ENCODE measurements at places on chromosomes 5 and 9.

DNA sequence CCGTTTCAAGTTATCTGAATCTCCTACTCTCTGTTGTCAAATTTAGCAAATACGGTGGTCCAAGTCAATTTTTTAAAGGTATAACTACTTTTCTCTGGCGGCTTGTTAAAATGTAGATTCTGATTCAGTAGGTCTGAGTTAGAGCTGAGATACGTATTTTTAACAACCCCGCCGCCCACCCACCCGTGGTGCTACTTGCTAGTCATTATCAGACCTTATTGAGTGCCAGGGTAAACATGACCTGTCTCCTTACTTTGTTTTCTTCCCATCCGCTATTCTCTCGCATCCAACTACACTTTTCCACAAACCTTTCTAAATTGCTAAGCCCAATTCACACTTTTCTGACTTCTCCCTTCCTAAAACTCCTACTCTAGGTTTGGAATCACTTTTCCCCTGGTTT is 694 bp upstream of the PLAA start:
- H3K36me3 ChIP-seq = peaks cover 7% of the 10 kb centered on the region
- no peak for DNase-seq
- H3K27me3 ChIP-seq = no peaks in the 10 kb centered on the region
- H3K4me3 ChIP-seq = peak overlapping the region; percentile 95
- no peaks in the 10 kb centered on the region for H3K4me1 ChIP-seq
- peak overlapping the region; percentile 33 for H3K27ac ChIP-seq

DNA sequence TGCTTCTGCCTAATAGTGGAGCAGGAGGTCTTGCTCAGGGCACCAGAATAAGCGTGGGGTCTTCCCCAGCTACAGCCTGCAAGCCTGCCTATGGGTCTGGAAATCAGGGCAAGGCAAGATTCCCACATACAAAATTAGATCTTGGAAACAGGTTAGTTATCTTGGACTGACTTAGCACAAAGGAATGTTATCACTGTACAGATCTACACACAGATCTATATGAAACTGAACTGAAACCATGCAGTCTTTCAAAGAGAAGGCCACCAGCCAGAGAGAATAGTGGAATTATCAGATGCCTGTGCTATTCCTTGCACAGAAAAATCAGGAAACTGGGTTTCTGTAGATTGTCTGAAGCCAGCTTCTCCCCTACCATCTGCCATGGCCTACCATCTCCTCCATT is 585.7 kb downstream of the ACTL7B start:
- H3K4me3 ChIP-seq = no peak overlapping the region
- no peak overlapping the region for H3K27ac ChIP-seq
- H3K27me3 ChIP-seq = no peaks in the 10 kb centered on the region
- H3K4me1 ChIP-seq = peaks cover 6% of the 10 kb centered on the region

DNA sequence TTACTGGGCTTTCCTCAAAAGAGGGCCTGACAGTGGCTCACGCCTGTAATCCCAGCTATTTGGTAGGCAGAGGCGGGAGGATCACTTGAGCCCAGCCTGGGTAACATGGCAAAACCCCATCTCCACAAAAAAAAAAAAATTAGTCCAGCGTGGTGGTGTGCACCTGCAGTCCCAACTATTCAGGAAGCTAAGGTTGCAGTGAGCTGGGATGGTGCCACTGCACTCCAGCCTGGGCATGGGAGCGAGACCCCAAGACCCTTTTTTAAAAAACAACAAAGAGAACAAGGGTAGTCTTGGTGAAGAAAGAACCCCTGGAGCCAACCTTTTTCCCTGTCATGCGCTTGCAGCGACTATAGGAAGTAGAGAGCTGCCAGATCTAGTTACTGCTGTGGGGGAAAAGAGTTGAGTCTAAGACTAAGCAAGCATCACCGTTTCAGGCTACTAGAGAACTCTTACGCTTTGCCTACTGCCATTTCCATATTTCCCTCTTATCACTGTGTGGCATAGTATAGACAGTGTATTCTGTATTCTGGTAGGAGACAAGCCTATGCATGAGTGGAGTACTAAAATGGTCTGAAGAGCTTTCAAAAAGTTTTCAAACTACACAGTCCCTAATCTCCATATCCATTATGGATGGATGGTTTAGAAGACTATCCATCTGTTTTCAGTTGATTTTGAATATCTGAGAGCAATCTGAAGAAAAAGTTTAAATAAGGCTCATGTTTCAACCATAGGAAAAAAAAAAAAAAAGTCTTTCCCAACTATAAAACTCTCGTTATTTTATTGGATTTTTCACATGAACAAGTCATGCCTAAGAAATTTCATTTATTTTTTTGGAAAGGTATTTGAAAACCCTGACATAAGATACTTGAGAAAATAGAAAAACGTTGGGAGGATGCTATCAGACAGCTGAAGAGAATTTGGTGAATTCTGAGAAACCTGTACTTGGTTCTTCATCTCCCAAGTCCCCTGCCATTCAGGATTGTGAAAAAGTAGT is 2.6 kb downstream of the C9orf40 start:
- peak overlapping the region; percentile 26 for H3K4me3 ChIP-seq
- H3K4me1 ChIP-seq = no peaks in the 10 kb centered on the region
- peaks cover 3% of the 10 kb centered on the region for H3K36me3 ChIP-seq
- H3K27me3 ChIP-seq = no peaks in the 10 kb centered on the region
- H3K27ac ChIP-seq = no peak overlapping the region

DNA sequence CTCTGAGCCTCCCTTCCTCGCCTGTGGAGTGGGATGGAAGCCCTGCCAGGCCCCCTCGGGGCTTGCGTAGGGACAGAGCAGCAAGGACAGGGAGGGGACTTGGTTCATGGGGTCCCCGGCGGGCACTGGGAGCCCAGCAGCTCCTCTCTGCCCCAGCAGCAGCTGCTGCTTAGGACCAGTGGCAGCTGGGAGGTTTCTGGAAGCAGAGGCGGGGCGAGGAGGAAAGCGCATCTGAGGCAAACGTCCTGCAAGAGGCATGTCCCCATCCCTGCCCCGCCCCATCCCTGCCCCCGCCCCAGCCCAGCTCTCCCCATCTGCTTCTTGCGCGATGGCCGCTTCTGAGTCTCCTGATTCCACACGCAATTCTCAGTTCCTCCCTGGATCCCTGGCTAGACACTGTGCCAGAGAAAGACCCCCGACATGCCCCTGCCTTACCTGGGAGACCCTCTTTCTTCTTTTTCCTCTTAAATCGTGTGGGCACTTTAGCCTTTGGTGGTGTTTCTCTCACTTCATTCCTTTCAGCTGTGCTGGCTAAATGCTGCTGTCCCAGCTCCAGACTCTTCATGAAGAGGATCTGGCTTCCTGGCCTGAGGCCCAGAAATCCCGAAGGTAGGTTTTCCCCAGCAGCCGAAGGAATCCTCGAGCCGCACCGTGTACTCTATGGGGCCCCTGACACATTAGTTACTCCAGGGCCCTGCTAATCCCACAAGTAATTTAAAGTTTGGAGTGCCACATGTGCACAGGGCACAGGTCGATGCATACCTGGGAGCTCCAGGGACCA is 4.4 kb upstream of the OR2S2 start:
- H3K27ac ChIP-seq = no peak overlapping the region
- H3K4me1 ChIP-seq = no peaks in the 10 kb centered on the region

GRCh38 chr9:5442400-5443011 is 4.8 kb upstream of the PLGRKT start:
- no peaks in the 10 kb centered on the region for H3K27me3 ChIP-seq
- DNase-seq = no peak
- no peaks in the 10 kb centered on the region for H3K4me1 ChIP-seq
- H3K27ac ChIP-seq = no peak overlapping the region

GRCh38 chr9:116423149-116423548 is 264.0 kb upstream of the TRIM32 start:
- no peak for DNase-seq
- H3K36me3 ChIP-seq = no peaks in the 10 kb centered on the region
- no peak overlapping the region for H3K4me3 ChIP-seq
- H3K27ac ChIP-seq = no peak overlapping the region

- no peak overlapping the region for H3K27ac ChIP-seq
- H3K4me3 ChIP-seq = no peak overlapping the region
- no peaks in the 10 kb centered on the region for H3K27me3 ChIP-seq
- no peaks in the 10 kb centered on the region for H3K36me3 ChIP-seq
- DNase-seq = no peak
Measured at GRCh38 chr9:117775591-117775990, 71.4 kb downstream of the TLR4 start.

GRCh38 chr9:70630971-70631370 is 216.5 kb upstream of the KLF9 start:
- H3K4me3 ChIP-seq = no peak overlapping the region
- H3K4me1 ChIP-seq = peaks cover 2% of the 10 kb centered on the region
- no peaks in the 10 kb centered on the region for H3K36me3 ChIP-seq

DNA sequence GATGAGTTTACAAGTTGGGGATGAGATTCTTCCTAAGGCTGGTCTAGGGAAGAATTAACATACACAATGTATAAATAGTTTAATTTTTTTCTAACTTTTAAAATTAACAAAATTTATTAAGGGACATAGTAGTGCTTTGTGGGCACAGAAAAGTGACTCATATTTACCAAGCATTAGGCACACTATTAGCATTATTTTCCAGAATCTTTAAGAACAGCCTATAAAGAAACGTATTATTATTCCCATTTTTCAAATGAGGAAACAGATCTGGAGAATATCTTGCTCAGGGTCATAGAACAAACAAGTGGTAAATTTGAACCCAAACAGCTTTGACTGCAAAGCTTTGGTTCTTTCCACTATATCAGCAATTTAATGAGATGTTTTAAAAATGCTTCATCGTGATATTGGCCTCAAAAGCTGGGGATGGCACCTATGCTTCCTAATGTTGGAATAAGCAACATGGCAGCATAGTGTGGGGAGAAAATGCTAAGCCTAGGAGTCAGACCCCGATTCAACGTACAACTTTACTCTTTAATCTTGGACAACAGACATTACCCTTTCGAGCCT is 55.9 kb downstream of the ABCA1 start:
- no peaks in the 10 kb centered on the region for H3K4me1 ChIP-seq
- no peaks in the 10 kb centered on the region for H3K27me3 ChIP-seq
- no peak overlapping the region for H3K27ac ChIP-seq
- DNase-seq = no peak

DNA sequence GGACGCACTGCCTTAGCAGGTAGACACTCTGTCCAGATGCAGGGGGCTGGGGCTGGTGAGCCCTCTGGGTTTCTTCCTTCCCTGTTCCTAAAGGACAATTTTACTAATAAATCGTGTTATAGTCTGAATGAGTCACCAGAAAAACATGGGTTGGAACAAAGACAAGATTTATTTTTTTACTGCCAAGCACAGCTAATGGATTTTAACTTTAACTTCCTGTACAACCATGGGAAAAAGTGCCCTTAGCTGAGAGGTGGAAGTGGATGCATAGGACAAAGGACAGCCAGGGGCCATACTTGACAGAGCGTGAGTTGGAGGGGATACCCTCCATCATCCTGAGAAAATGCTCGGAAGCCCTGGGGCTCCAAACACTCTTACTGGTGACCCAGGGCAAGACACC is 300.7 kb downstream of the MSX2 start:
- no peak for DNase-seq
- H3K27ac ChIP-seq = no peak overlapping the region
- H3K27me3 ChIP-seq = no peaks in the 10 kb centered on the region
- no peaks in the 10 kb centered on the region for H3K4me1 ChIP-seq
- H3K4me3 ChIP-seq = no peak overlapping the region

DNA sequence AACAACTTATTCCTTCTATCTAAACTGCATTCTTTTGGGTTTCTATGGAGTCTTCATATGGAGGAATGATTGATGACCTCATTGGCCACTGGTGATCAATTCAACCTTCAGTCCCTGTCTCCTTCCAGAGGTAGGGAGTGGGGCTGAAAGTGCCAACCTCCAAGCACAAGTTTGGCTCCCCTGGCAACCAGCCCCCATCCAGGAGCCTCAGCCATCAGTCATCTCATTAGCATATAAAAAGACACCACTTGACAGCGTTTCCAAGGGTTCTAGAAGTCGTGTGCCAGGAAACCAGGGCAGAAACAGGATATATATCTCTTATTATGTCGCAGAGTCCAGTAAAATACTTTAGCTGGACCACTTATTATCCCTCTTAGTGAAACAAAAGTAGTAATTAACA is 9.8 kb downstream of the SLC31A2 start:
- H3K27me3 ChIP-seq = no peaks in the 10 kb centered on the region
- H3K36me3 ChIP-seq = peaks cover 31% of the 10 kb centered on the region
- H3K4me1 ChIP-seq = peaks cover 2% of the 10 kb centered on the region
- peak overlapping the region; percentile 51 for H3K4me3 ChIP-seq

DNA sequence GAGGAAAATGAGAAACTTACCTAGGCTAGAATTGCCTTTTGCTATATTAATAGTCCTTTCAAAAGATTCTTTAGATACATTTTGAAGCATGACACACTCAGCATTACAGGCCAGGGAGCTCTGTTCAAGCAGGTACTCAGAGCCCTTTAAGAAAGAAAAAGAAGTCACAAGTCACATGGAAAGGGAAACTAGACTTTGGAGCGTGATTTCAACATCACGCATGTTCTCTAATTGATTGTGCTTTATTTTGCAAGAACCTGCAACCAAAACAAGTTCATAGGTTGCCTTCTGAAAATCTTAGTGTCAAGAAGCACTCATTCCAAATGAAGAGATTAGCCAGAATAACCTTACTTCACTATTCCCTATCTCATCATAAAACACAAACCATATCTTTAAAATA is 103.8 kb downstream of the MPDZ start:
- H3K4me1 ChIP-seq = no peaks in the 10 kb centered on the region
- no peaks in the 10 kb centered on the region for H3K36me3 ChIP-seq
- no peak overlapping the region for H3K27ac ChIP-seq
- H3K27me3 ChIP-seq = no peaks in the 10 kb centered on the region

DNA sequence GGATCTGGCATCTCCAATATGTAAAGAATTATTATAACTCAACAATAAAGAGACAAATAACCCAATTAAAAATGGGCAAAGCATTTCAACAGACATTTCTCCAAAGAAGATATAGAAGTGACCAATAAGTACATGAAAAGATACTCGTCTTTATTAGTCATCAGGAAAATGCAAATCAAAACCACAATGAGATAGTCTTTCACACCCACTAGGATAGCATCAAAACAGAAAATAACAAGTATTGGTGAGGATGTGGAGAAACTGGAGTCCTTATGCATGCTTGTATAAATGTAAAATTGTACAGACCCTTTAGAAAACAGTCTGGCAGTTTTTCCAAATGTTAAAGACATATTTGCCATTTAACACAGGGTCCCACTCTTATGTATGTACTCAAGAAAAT is 39.1 kb upstream of the ITGA1 start:
- peaks cover 4% of the 10 kb centered on the region for H3K4me1 ChIP-seq
- H3K27ac ChIP-seq = no peak overlapping the region
- no peaks in the 10 kb centered on the region for H3K36me3 ChIP-seq
- no peak overlapping the region for H3K4me3 ChIP-seq

DNA sequence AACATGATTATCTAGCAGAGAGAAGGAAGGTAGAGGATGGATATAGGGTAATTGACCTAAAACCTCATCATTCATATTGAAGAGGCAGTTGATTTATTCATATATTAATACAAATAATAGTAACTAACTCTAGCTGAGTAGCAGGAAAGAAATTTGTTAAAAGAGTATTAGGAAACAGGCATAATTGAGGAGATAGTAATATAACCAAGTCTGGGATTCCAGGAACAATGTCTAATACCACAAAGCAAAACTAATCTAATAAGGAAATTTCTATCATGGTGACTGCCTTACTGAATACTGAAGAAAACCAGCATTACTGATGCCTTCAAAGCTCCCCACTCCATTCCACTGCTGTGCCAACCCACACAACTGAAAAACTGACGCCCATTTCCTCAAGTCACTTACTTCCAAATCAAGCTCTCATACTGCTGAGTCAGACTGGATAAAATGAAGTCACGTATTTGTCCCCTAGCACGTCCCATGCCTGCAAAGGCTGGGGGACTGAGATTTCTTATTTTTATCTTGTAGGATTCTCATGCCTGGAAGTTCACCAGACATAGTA is 153.9 kb downstream of the SMC2 start:
- no peak for DNase-seq
- H3K36me3 ChIP-seq = peaks cover 10% of the 10 kb centered on the region
- H3K4me3 ChIP-seq = no peak overlapping the region
- no peak overlapping the region for H3K27ac ChIP-seq
- H3K4me1 ChIP-seq = no peaks in the 10 kb centered on the region
- H3K27me3 ChIP-seq = no peaks in the 10 kb centered on the region

All from H9 (cell line).